ENCODE measurements at places on chromosomes 7 and 10. TPM values are rescaled to one million over a fixed set of nuclear protein-coding genes. Genes with fewer than 3 reads are reported as not detected.

The ACBD7 gene
- 3.1 TPM for total RNA-seq

The USP54 gene
- 26.7 TPM for total RNA-seq

- no peak for DNase-seq
These were observed 26.4 kb downstream of the ENTPD1 start for GRCh38 chr10:95782318-95782717.

- no peak for DNase-seq
These were observed 46.2 kb downstream of the NEURL1 start for GRCh38 chr10:103539751-103540150.

- DNase-seq: no peak
These were observed 187.3 kb upstream of the PRSS58 start for GRCh38 chr7:142445019-142445686.

DNA sequence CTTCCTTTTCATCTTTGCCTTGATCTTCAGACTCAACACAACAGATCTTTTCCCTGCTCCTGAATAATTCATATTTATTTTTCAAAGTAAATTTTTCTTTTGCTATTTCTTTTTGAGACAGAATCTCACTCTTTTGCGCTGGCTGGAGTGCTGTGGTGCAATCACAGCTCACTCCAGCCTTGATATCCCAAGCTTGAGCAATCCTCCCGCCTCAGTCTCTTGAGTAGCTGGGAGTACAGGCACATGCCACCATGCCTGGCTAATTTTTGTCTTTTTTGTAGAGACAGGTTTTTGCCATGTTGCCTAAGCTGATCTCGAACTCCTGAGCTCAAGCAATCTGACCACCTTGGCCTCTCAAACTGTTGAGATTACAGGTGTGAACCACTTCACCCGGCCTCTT lies 9.2 kb downstream of the RTKN2 start:
- DNase-seq: no peak

Data from mesothelial cell of epicardium (in vitro differentiated cells).